ENCODE measurements at places on chromosomes 6 and 20.

- no peak for DNase-seq
These were observed 20.0 kb downstream of the PNLDC1 start for GRCh38 chr6:159819932-159820640.

GRCh38 chr6:93792746-93793145 lies 373.4 kb upstream of the EPHA7 start:
- DNase-seq = no peak

DNA sequence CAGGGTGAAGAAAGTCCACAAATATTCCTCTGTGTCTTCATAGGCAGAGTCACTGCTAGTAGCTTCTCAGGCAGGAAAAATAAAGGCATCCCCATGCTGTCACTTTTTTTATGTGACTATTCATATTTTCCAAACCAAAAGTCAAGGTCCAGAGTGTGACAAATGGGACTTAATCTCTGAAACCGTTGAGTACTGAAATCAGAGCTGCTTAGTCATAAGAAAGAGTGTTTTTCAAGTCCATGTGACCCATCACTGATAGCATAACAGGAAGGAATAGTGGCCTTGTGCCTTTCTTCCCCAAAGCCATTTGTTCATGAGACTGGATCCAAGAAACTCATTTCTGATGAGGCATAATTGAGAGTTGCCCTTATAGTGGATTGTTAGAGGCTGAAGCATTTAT lies 210.3 kb upstream of the TSHZ2 start:
- DNase-seq = no peak

DNA sequence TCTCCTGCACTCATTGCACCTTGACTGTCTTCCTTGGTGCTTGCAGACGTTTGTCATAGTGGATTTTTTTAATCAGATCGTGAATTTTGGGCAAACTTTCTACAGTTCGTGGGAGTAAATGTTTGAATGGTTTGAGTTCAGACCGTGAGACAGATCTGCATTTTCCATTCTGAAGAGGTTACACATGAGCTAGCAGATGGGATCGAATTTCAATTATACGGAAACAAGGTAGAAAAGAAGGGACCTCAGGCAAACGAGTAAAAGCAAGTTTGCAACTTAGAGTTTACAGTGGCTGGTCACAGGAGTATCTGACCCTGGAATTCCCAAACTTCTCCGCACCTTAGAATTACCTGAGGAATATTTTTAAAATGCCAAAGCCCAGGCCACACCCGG lies 17.2 kb upstream of the NCR2 start:
- DNase-seq = no peak

DNA sequence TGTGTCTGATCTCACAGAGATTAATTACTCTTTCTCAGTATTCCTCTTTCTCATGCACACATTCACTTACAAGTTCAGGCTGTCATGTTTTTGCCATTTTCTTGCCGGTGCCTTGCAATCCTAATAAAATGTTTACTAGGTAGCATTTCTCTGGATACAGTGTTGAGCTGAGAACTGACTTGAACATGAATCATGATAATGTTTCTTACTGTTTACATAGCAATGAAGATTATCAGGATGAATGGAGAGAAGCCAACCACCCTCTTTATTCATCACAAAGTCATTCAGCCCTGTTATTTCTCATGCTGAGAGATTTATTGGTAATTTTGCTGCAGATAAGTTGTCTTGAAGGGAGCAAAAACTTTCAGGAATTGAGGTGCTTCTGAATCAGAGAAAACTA lies 185.5 kb upstream of the ECI2 start:
- no peak for DNase-seq

- DNase-seq = no peak
These were observed 279.6 kb upstream of the JARID2 start for GRCh38 chr6:14966096-14966905.

DNA sequence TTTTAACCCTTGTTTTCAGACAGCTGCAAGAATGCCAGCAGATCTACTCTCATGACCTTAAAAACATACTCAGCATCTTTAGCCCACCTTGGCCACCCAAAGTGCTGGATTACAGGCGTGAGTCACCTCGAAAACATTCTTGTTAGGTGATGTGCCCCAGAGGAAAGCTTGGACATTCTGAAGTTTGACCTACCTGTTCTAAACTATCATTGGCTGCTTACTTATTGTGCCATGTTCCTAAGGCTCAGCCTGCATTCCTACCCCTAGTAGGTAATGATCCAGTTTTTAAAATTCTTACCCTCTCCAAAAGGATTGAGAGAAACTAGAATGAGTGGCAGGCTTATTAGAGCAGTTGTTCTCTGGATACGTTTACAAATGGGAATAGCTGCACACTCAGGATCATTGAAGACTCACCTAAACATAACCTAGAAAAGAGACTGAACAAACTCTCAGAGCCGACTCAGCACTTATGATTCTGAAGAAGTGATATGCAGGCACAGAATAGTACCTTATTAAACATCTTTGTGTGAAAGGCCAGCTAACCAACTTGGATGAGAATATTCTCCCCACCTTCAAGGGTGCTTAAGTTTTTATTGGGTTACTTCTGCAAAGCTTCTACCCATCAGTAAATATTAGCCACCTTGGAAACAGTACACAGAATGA lies 362.1 kb downstream of the NRN1 start:
- no peak for DNase-seq

GRCh38 chr6:47000842-47001241 lies 41.3 kb downstream of the ADGRF1 start:
- DNase-seq = no peak

- no peak for DNase-seq
These were observed 10.7 kb downstream of the PEDS1 start for GRCh38 chr20:50142812-50143211.

GRCh38 chr20:56957737-56958553 lies 308.5 kb downstream of the BMP7 start:
- DNase-seq = no peak

DNA sequence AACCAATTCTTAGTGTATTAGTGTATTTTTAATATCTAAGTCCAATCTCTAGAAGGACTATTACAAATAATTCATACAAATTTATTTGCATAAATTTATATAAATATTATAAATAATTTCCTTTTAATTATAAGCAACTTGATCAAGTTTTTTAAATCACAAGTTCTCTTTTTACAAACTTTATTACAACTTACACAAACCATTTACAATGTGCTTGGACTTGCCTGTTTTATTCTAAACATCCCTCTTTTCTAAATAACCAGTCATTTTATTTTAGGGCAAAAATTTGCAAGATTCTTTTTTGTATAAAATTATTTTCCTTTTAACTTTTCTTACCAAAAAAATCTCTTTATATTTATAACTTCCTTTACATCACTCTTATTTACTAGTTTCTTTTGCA lies 83.5 kb upstream of the SYNCRIP start:
- no peak for DNase-seq

DNA sequence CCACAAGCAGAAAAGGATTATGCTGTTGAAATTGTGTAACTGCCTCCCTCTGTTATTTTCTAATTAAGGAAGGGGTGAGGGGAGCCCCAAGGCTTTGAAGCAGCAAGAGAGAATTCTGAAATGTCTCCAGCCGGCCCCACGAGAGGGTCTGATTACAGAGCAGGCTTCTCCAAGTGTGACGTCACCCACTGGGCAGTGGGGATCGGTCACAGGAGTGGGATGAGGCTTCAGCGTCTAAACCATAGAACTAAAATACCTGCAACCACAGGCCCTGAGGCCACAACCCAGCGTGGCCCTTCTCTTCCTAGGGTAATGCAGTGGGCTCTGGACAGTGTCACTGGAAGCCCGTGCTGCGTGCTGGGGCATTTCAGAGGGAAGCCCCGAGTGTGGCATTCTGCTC lies 38.6 kb upstream of the APCDD1L start:
- no peak for DNase-seq

DNA sequence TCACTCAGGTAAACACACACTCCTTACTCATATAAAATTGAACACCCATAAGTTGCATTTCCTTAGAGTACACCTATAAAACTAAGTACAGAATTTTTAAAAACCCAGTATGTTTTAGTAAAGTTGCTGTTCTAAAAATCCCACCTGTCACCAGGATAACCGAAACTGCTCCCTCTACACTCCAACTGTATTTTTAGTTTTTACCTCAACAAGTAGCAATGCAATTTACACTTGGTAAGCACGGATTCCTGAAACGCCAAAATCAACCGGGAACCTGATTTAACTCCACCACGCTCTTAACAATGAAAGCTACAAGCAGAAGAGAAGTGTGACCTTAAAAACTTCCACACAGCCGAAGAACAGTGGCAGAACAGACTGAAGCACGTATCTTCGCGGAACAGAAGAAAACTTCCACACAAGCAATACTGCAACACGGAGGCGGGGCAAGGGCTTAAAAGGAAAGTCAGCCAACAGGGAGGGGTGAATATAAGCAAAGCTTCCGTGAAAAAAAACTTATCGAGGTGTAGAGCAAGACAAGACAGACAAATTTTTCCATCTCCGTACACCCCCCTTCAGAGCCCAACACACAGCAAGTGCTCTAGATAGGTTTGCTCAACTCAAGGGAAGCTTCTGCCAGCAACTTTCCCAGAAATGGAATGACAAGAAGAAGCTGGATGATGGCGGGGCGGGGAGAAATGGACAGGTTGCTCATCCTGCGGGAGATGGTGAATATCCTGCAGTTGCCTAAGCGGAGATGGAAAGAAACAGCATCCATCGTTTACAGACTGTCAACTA lies 1.4 kb downstream of the STAU1 start:
- peak; percentile 50 for DNase-seq

DNA sequence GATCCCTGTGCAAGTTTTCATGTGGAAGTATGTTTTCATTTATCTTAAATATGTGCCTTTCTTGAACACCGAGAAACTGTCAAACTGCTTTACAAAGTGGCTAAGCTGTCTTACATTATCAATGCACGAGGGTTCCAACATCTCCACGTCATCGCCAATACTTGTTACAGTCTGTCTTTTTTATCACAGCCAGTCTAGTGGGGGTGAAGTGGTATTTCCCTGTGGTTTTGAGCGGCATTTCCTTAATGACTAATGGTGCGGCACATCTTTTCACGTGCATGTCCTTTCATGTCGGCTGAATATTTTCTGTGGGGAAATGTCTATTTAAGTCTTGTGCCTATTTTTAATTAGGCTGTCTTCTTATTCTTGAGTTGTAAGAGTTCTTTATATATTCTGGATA lies 280.4 kb downstream of the FOXC1 start:
- DNase-seq = no peak

DNA sequence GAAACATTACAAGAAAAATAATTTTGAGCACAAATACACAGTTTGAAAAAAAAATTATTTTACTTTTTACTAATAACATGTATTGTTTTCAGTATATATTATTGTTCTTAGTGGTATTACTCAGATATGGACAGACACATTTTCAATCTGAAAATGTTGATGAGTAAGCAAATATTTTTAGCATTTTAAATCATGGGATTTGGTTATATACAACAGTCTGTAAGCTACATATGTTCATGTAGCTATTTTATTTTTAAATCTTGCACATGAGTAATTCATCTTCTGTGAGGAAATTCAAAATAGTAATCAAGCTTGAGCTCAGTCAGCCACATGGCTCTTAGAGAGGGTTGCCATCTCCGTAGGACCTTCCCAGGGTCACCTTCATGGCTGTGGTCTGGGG lies 471.9 kb downstream of the QKI start:
- no peak for DNase-seq

- DNase-seq = no peak
These were observed 107.4 kb upstream of the FRMD1 start for GRCh38 chr6:168186438-168186837.

DNA sequence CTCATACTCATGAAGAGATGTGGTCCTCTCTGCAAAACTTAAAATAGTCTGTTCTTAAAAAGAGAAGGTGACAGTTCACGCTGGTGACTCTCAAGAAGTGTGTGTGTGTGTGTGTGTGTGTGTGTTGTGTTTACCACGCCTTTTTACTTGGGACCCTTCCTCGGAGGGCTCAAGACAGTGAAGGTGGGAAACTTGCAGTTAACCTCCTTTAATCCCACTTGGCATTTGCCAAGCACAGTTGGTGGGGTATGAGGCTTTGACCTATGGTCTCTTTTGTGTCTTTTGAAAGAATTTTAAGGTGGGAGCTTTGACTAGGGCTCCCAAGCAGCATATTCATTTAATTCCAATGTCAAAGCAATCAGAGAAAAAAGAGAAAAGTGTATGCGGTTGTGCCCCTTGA lies 395.8 kb downstream of the TFAP2B start:
- DNase-seq = no peak

DNA sequence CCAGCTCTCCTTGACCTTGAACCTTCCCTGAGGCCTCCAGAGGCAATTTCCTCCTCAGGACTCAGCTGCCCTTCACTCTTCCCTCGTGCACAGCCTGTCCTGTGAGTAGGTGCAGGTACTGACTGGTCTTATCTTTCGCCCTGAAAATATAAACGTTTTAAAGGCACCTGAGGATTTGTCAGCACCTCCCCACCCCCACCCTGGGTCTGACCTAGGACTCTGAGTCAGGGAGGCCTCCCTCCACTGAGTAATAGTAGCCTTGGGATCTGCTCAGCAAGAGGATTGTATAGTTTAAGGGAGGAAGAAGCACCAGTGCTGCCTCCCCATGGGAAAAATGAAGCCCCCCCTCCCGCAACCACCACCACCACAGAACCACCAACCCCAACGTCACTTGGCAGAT lies 54.6 kb downstream of the PPARD start:
- DNase-seq = no peak

GRCh38 chr6:6314596-6314995 lies 5.9 kb downstream of the F13A1 start:
- no peak for DNase-seq

DNA sequence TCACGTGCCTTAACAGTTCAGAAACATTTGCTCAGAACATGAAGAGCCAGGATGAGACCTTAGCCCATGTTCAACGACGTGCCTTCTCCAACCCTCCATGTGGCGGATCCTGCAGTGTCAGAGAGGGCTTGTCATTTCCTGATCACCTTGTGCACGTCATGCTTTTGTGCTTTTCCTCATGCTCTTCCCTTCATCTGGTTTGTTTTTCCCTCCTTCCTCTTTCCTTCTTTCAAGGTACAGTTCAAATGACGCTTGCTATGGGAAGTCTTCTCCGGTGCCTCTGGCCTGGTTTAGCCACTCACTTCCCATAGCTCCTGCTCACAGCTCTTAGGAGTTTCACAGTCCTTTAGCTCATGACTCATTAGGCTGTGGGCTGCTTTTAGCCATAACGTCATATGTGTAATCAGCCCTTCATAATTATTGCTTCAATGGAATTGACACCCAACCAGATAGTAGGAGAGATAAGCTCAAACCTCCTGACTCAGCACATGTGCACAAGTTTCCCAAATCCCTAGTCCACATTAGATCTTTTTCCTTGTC lies 102.7 kb upstream of the CNKSR3 start:
- no peak for DNase-seq

DNA sequence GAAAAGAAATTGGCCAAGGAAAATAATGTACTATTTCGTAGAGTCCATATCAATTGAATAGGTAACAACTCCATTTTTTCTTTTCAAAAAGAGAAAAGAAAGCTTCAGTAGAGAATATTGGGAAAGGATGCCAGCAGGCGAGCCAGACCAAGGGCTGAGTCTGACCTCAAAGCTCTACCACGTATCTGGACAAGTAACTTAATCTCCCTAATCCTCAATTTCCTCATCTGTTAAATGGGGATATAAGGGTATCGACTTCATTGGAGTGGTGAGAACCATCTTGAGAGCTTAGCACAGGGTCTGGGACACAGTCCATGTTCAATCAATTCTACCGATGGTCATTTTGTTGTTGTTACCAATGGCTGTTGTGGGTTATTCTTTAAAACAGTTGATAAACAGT lies 63.2 kb upstream of the TBC1D7 start:
- no peak for DNase-seq

All from stimulated activated CD4-positive, alpha-beta T cell treated with anti-CD3 and anti-CD28 coated beads, Interleukin-2, amount 100 ng/mL, for 48 hours (primary cell).